HS-5 (cell line): ENCODE measurements at places on chromosomes 2 and 18.

DNA sequence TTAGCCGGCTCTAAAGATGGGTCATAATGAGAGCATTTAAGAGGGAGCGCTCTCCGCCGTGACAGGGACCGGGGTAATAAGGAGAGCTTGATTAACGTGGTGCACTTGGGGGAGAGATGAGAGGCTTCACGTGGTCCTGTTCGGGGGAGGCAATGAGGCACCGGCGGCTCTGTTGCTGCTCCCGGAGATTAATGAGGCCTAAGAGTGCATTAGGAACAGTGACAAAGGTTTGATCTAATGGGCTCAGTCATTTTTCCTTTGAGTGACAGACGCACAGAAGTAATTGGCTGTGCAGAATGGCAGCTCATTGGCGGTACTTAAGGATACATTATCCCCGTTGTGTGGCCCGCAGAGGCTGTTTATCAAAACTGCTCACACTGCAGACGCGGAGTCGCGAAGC is 250.7 kb downstream of the GBX2 start:
- no peak for DNase-seq

DNA sequence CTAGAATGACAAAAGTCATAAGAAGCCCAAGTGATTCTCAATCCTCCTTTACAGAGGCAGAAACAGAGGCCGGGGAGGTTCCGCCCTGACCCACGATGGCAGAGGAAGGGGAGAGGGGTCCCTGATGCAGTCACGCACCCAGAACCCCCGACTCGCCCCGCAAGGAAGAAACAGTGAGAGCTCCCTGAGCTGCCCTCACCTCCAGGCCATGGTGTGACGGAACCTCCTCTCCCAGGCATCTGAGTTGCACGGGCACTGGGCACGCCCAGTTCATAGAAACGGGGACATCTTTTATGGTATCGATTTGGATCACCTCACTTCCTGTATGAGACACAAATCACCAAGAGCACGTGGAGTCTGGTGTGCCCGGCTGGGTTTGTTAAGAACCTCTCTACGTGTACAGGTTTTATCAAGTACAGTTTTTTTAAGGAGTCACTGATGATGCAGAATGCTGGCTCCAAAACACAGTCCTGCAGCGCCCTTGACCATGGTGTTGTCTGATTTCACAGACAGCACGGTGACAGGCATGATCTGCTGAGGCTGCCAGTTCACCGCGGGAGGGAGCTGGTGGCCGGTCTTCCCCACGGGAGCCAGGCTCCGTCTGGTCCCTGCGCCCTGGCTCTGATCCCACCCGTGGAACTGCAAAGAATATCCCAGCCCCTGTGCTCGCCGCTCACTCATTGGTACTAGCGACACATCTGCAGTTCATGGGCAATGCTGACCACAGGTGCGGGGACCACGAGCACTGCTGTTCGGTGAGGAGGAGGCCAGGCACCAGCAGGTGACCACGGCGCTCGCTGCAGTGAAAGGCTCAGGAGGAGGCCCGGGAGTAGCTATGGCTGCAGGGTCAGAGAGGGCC is 35.6 kb downstream of the PXDN start:
- no peak for DNase-seq

GRCh38 chr2:239106314-239106908 is 258.5 kb downstream of the TWIST2 start:
- peak; percentile 25 for DNase-seq

DNA sequence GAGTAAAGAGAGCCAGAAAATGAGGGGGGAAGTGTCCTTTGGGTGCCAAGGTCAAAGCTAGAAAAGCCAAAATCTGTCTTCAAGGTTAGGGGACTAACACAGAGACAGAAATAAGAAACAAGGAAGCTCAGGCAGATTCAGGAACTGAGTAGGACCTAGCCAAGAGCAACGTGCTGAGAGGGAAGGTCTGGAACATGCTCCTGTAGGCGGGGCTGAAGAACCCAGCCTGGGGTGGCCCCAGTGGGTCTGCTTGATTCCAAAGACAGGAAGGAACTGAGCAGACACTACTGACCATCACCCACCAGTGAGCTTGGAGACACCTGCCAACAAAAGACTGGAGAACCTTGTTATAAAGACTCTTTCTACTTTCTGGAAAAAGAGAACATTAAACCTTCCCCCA is 105.1 kb downstream of the SP3 start:
- no peak for DNase-seq

DNA sequence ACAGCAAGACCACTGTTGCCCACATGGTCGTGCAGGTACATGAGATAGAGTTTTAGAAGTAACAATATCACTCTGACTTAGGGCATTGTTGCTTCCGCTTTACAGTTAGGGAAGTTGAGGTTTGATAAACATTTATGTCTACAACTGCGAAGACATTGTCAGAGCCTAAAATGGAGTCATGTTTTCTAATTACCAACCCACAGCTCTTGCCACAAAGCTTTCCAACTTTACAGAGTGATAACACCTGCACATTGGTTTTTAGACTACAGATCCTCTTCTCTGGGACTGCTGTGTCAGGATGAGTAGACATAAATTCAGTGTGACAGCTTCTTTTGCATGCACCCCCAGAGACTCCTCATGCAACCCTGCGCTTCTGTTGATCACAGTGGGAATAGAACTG is 119.0 kb downstream of the FEZ2 start:
- DNase-seq = no peak

DNA sequence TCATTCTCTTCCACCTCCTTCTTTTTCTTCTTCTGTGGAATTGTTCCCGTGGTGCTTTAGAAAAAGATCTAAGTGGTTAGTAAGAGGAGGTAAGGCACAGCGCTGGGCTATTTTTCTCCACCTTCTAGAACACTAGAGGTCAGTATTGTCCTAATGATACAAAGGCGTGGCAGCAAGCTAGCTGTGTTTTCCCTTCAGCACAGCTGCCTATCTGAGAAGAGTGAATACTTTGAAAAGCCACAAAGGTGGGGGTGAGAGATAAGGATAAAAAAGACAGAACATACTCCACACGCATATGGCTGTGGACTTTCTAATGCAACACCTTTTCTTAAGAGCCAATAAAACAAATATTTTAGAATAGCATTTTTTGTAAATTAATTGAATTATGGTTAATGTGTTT is 2.1 kb downstream of the CNTNAP5 start:
- peak; percentile 40 for DNase-seq
